ENCODE measurements at places on chromosomes 1 and 21.

DNA sequence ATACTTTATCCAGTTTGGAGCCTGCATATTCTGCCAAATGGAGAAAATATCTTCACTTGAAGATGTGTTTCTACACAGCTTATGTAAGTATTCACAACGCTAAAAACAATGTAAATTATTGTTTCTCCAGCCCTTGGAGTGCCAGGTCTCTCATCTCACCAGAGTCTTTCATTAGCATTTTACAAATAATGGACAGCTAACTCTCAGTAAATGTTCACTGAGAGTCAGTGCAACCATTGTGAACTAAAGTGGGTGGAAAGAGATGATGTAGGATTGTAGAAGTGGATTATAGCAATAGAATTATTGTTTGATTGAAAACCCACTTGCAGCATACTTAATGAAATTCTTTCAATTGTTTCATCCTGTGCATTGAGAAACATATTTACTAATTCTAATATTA lies 8.3 kb upstream of the FAM177B start:
- DNase-seq: no peak

GRCh38 chr1:45299296-45299695 lies 27.4 kb upstream of the HPDL start:
- no peak for DNase-seq

GRCh38 chr1:42852608-42852980 lies 6.2 kb downstream of the ZNF691 start:
- DNase-seq: no peak

DNA sequence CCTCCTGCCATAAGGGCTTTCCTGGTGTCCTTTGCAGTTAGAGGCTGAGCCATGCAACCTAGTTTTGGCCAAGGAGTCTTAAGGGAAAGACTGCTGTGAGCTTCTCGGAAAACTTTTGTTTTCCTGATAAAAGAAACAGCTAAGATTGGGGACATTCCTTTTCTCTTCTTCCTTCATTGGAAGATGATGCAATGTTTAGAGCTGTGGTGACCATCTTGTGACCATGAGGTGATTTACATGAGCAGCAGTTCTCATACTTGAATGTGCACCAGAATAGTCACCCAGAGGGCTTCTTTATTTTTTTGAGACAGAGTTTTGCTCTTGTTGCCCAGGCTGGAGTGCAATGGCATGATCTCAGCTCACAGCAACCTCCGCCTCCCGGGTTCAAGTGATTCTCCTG lies 20.4 kb upstream of the SMAP2 start:
- no peak for DNase-seq

GRCh38 chr1:4836574-4836973 lies 182.2 kb downstream of the AJAP1 start:
- no peak for DNase-seq

DNA sequence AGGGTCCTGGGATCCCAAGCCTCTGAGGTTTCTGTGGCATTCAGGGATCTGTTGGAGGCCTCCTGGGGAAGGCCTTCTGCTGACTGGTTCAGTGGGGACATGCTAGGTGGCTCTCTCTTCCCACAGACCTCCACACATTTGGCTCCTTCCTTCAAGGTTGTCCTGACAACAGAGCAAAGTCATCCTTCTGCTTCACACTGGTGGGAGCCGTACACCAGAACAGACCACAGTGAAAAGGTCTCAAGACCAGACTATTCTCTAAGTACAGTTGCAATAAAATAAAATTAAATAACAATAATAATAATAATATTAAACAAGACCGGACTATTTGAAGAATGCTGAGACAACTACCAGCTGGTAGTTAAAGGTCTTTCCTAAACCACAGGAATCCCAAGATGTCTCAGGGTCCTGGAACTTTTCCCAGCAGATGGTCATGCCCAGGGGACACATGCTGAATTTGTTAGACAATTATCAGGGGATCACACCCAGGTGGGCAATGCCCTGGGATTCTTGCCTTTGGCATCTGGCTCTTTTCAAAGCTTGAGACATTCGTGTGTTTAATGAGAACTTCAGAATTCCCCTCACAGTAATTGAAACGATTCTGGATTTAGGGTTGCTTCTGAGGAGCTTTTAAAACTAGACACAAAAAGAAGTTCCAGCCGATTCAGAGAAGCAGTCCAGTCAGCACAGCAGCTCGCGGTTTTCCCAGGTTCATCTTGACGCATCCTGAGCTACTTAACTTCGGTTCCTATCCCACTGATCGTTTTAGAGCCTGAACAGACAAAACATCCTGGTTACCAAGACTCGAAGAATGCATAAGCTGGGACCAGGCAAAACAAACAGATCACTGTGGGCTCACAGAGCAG lies 22.9 kb downstream of the HTR1D start:
- no peak for DNase-seq

DNA sequence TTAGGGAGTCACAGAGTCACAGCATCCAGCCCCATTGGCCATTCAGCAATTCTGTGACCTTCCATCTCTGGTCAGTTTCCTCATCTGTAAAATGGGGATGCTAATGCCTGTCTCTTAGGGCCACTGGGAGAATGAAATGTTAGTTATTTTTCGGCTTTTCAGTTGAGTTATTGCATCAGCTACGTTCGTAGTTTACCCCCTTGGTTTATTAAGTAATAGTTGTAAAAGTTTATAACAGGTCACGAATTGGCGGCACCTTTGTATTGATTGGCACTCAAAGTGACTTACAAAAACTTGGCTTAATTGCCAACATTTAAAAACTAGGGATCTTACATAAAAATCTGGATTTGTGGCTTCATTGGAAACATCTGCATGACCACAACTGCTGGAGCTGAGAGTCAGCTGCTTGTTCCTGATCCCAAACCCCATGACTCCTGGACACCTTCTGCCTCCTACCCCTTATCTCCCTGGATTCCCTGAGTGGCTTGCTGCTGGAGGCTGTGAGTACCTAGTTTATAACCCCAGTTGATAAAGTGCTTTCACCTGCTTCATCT lies 23.0 kb upstream of the SLC1A7 start:
- DNase-seq: no peak

GRCh38 chr21:36167541-36167940 lies 10.9 kb downstream of the DOP1B start:
- no peak for DNase-seq

- no peak for DNase-seq
Observed at GRCh38 chr1:158969855-158970254, 38.5 kb downstream of the PYHIN1 start.

DNA sequence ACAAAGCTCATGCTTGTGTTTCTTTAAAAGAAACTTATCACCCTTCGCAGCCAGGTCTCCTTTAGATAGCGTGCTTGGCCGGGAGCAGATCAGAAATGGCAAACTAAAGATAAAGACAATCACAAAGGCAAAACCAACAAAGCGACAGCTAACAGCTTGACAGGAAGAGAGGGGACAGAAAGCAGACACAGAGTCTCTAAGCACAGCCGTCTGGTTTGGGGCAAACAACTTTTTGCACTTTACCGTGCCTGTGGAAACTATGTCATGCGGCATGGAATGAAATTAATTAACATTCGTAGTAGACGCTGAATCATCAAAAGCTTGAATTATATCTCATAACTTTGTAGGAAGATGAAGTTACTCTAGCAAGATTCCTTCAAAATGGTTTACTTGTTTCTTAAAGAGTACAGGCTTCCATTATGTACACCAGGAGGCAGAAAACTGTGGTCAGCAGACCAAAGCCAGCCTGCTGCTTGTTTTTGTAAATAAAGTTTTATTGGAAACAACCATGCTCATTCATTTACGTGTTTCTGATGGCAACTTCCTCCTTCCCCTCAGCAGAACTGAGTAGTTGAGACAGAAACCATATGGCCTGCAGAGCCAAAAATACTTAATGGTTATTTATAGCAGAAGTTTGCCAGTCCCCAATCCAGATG lies 183.2 kb downstream of the KIF26B start:
- no peak for DNase-seq

DNA sequence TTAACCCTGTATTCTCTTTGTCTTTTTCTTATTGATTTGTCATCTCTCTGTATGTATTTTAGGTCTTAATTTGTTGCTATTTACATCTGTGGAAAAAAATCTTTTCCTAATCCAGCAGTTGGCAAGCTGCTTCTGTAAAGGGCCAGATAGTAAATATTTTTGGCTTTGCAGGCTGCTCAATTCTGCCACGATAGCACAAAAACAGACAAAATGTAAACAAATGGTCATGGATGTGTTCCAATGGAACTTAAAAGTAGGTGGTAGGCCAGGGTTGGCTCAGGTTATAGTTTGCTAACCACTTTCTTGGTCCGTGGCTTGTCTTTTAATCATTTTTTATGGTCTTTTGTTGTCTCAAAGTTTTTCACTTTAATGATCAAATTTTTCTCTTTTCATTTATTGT lies 371.8 kb downstream of the HHAT start:
- DNase-seq: no peak

- no peak for DNase-seq
Observed at GRCh38 chr1:93607814-93608186, 73.8 kb downstream of the BCAR3 start.

DNA sequence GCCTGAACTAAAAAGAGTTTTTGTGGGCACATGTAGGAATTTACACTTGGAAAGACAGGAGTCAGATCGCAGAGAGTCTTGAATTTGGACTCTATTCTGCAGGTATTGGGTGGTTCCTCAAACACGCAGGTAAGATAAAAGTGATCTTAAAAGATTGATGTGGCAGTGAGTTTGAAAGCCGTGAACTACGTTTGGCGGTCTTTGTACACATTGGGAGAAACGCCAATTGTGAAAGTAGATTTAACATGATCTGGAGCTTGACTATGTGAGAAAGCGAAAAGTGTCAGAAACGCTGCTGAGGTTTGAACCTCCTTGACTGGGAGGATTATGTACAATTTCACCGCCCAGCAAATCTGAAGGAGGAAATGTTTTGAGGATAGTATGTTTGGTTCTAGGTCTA lies 1.5 kb upstream of the PPP2R5A start:
- no peak for DNase-seq

GRCh38 chr1:18373882-18374493 lies 106.7 kb upstream of the KLHDC7A start:
- no peak for DNase-seq

DNA sequence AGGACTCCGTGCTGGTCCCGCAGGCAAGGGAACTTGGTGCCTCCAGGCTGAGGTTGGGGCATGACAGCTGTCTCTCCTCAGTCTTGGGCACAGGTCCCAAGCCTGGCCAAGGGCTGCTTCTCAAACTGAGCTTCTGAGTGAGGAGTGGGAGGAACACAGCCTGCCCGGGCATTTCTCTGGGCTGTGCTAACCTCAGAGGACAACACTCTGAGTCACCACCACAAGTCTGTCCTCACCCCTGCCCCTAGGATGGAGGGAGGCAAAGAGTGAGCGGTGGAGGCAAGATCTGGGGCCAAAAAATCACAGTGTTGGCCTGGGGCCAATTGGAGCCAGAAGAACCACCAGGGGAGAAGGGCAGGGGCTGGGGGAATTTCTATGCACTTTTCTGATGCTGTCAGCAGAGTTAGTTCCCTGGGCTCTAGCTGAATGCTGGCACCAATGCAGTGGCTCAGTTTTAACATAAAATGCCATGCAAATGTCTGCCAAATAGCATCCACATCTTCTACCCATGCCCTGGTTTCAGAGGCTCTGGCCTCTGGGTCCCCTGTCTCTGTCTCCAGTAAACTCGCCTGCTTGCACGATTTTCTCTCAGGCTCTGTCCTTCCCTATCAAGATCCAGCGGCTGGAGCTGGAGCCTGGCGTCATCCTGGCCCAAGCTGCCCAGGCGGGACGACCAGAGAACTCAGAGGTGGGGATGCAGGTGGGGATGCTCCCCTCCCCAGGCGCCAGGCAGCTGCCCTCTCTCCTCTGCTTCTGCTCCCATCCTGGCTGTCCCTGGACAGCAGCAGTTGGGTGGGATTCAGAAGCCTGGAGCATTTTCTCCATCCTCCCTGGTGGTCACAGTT lies 11.0 kb upstream of the CDK18 start:
- DNase-seq: peak; percentile 29

DNA sequence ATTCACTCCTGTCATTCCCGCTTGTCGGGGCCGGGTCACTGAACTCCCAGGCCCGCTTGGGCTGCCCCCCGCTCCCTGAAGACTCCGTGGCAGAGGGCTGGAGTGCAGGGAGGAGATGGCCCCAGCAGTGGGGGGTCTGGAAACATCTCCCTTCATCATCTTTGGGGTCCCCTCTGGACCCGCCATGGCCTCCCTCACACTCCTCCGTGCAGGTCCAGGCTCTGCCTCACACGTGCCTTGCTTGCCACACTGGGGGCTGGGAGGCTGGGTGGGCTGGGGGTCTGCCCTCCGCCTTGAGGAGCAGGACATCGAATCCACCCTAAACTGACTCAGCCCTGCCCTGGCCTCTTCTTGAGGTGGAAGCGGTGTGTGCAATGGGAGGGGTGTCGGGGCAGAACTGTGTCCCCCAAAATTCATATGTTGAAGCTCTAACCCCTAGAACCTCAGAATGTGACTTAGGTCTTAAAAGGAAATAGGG lies 35.2 kb downstream of the POFUT2 start:
- no peak for DNase-seq

DNA sequence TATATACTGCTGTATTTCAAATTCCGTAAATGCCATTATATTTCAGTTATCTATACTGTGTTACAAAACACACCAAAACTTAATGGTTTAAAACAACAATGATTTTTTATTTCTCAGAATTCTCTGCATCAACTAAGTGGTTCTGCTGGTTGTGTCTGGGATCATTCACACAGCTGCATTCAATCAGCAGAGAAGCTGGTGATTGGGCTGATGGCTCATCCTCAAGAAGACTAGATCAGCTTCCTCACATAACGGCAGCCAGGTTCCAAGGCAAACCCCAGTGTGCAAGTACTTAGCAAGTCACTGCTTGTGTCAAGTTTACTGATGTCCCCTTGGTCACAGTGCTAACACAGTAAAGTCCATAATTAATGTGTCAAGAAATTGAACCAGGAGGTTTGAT lies 86.3 kb upstream of the VANGL1 start:
- no peak for DNase-seq

- no peak for DNase-seq
Observed at GRCh38 chr21:45502006-45502345, 40.3 kb downstream of the SLC19A1 start.

DNA sequence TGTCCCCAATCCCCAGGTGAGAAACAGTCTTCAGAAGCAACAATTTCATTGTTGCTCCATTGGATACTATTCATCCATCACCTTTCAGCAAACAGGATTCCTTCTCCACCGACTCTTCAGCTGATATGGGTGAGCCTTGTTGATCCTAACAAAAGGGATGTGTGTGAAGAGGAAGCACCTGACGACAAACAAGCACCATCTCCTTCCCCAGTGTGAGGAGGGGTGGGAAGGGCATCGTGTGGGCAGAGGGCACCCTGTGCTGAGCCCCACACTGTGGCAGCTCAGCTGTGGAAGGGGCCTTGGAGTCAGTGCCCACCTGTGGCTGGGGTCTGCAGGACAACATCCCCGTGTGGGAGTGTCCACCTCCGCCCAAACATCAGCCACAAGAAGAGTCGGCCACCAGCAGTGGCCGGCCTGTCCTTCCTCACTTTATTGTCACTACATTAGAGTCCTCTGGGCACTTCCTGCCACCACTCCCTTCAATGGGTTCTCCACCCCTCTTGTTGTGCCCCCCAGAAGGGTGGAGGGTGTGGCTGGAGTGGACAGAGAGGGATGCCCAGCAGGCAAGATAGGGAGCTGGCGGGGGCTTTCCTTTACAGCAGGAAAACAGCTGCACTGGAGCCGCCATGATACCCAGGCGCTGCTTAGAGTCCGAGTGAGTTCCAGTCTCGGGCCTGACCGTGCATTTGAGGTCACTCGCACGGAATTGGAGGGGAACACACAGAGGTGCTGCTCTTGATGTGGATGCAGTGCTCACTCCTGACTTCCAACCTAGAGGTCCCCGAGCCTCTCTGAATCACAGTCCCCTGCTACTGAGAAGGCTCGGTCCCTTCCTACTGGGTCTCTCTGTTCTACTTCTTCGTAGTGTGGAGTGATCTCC lies 40.9 kb downstream of the VPS26C start:
- no peak for DNase-seq

GRCh38 chr1:67590329-67590728 lies 94.7 kb upstream of the GADD45A start:
- no peak for DNase-seq
